ENCODE measurements at places on chromosomes 3 and 15.

DNA sequence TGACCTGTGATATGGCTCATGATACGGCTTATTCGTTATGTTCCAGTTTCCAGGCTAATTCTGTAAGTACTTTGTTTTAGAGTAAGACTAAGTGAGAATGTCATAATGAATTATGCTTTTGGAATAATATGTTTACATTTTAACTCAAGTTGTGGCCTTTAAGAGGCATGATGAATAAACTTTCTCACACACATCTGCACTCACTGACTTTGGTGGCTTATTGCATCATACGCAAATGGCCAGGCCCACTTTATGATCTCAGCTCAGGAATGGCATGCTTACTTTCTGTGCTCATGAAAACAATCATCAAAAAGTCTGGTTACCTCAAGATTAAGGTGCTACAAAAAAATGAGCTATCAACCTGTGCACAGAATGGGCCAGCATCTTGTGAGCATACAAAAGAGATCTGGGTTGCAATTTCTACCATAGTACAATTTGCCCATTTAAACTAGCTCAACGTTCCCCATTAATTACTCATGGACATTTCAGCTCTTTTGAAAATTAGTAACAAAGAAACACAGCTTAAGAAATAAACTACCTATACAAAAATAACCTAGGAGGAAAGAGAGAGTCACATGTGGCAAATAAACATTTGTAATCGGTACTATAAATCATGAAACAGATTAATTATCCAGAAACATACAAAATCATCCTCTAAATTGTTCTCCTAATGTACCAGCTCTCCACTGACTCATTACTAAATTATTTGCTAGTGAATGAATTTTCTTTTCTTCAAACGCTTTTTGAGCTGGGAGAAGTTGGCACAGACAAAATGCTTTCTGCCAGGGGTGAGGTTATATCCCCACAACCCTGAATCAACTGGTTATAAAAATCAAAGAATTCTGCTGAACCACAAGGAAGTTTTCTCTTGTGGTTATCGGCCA is 439.0 kb upstream of the ADAMTS9 start:
- DNase-seq, result no peak

DNA sequence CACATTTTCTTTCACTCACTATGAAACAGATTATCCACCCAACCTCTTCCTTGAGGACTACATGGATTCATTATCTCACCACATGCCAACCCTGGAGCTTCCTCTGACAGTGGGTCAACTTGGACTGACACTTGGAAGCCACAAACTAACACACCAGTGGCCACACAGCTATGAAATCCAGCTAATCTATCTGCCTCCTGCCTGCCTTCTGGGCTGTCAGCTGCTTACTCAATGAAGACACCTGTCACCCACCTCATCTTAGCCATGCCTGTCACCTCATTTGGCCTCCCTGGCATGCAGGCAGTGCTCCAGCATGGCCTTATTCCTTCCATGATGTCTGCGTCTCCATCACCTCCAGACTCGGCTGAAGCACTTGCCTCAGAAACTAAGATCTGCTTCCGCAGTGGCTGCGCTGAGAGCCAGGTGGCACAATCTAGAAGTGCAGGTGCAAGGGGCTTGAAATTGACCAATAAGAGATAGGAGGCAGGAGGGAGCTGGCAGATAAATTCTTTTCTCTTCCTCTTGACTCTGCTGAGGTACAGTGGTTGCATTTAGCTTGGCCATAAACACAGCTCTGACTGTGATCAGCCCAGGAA is 105.2 kb upstream of the RNF7 start:
- DNase-seq, result no peak

DNA sequence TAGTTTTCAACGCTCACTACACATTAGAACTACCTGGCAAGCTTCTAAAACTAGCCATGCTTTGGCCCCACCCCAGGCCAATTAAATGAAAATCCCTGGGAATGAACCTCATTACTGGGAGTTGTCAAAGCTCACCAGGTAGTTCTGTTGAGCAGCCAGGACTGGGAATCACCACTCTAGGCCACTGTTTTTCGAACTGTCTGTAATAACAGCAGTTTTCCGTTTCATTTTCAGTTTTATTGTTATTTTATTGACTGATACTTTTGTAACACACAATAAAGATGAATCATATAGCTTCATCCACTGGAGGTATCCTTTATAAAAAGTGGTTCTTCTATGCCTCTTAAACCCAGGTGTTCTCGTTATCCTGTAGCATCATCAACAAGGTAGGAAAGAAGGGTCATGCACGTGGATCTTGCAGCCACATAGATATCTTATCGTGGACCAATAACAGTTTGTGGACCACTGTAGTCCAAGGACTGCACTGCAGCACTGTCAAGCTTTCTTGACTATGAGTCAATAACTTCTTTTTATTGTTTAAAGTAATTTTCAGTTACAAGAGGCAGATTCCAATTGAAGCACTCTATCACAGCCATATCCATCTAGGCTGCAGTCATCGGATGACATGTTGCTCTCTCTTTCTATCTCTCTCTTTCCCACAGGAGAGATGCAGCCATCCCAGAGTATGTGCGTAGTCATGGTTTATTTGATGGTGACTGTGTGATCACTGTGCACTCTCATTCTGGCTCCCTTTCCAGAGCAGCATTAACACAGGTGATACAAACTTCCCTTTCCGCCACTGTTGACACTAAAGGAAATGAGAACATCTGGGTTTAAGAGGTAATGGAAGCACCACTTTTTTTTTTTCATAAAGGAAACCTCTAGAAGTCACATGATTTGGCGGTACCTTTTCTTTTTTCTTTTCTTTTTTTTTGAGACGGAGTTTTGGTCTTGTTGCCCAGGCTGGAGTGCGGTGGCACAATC is 39.0 kb upstream of the BLM start:
- no peak for DNase-seq

- DNase-seq, result no peak
These were observed 429.8 kb downstream of the FOXP1 start for GRCh38 chr3:71153713-71154112.

DNA sequence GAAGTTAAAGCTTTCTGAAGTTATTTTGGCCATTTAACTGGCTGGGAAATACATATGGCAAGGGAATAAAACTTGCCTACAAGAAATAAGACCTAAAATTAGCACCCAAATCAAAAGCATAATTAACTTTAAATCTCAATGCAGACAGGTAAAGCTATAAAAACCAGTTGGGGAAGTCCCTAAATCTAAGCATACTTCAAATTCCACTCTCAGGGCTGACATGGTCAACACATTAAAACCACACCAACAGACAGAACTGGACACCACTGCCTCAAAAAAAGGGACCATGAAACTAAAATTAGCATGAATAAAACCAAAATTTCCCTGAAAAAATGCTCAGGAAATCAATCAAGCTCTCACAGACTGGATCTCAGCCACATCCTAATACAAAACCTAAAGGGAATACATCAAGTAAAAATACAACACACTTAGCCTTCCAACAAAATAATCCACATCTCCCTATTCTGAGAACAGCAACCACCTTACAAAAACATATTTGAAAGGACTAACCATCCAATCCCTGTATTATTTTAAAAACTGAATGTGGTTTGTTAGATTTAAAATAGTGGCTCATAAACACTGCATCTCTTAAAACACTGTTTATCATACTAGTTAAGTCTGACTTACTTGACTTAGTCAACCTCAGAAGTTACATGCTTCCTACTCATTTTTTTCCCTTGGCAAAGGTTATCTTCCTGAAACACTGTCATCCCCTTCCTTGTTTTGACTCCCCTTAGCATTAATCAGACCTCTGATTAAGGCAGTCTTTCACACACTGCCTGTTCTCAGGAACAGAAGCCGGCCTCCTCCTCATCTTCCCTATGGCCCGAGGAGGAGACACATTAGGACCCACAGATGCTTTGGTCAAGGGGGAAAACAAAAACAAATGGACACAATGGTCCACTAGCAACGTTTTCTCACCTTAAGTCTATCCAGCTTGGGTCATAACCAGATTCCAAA is 8.3 kb downstream of the TRA2B start:
- DNase-seq, result no peak

- no peak for DNase-seq
These were observed 486.3 kb downstream of the MAGI1 start for GRCh38 chr3:65552434-65552833.

GRCh38 chr15:66862111-66862939 is 160.3 kb downstream of the SMAD6 start:
- DNase-seq, result no peak

- no peak for DNase-seq
These were observed 153.2 kb upstream of the NR2F2 start for GRCh38 chr15:96177279-96177678.

GRCh38 chr15:32723171-32723948 is 5.6 kb downstream of the GREM1 start:
- no peak for DNase-seq

- DNase-seq, result no peak
These were observed 314.6 kb upstream of the STT3B start for GRCh38 chr3:31218082-31218481.

- DNase-seq, result peak; percentile 59
These were observed 43.7 kb upstream of the ATP2C1 start for GRCh38 chr3:130850044-130850797.

- DNase-seq, result no peak
These were observed 2.4 kb upstream of the MAGI1 start for GRCh38 chr3:66041116-66041515.

DNA sequence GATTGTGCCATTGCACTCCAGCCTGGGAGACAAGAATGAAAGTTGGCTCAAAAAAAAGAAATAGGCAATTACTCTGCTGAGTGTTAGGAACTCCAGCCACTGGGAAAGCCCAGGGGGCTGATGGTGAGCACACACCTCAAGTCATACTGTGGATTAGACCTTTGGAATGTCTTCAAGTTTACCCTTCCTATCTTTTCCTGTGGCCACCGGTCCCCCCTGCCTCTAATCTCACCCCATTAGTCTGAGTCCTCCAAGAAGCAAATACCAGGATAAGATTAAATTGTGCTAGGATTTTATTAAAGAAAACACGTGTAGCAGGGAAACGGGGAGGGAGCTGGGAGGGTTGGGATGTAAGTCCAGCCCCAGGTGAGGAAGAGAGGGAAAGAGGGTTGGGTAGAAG is 31.6 kb downstream of the TMEM40 start:
- no peak for DNase-seq

- no peak for DNase-seq
These were observed 64.0 kb downstream of the CHRD start for GRCh38 chr3:184443831-184444230.

GRCh38 chr3:3165241-3165640 is 14.2 kb downstream of the CRBN start:
- DNase-seq, result no peak

- no peak for DNase-seq
These were observed 489.9 kb downstream of the MECOM start for GRCh38 chr3:169173636-169174035.

GRCh38 chr3:21163956-21164355 is 587.1 kb downstream of the ZNF385D start:
- DNase-seq, result no peak

- DNase-seq, result no peak
These were observed 22.4 kb downstream of the SPSB4 start for GRCh38 chr3:141073580-141073979.

DNA sequence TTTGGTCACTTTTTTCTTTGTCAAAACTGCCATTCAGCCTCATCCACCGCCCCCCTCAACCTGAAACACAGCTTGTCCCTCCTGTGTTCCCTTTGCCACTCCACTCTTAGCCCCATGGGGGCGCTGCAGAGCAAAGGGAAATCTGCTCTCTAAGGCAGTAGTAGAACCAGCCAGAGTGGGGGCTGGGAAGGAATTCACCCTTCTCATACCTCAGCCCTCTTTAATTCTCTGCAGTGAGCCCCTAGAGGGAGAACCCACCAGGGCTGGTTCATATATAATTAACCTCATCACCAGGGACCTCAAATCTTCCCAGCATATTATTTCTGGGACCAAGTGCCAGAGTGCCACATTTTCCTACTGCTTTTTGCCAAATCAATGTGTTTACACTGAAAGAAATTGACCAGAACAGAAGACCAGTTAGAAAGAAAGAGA is 2.8 kb upstream of the BCL6 start:
- DNase-seq, result peak; percentile 99

GRCh38 chr3:140398387-140398786 is 279.5 kb upstream of the TRIM42 start:
- no peak for DNase-seq

GRCh38 chr3:164486150-164486549 is 592.1 kb downstream of the SI start:
- no peak for DNase-seq

GRCh38 chr15:28075573-28075972 is 23.5 kb downstream of the OCA2 start:
- no peak for DNase-seq

GRCh38 chr15:94059013-94059587 is 172.3 kb upstream of the MCTP2 start:
- DNase-seq, result no peak

DNA sequence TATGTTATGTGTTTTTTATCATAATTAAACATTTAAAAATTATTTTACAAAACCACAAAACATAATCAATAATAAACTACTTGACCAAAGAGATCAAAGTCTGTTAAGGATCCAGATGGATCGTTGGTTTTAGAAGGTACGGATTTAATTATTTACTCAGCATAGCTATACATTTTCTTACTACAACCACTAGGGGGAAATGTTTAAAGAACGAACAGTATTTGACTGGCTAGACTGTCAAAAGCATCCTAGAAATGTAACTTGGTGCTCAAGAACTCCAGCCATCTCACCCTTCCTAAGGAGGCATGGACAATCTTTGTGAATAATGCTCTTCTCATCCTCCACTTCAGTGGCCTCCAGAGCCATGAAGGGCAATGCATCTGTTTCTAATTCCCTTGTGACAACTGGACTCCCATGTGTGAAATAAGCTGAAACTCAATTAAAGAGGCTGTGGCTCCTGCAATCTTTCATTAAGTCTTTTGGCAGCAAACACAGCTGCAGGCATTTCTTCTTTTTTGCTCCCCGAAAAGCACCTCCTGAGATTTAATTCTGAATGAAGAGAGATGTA is 94.7 kb upstream of the TUSC7 start:
- DNase-seq, result no peak

DNA sequence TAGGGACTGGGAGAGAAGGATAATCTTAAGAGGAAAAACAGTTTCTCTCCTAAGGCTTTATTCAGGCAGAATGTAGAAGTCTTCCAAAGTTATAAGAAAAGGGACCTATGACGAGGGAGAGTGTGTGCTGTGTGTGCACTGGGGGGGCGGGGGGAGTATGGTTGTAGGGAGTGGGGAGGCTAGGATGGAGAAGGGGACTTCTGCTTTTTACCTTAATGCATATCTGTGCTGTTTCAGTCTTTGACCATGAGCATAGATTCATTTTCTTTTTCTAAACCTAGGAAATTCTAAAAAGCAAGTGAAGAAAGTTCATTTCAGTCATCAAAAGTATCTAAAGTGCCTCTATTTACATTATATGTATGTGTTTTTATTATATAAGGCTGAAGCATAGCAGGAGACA is 52.6 kb upstream of the RASA2 start:
- no peak for DNase-seq

DNA sequence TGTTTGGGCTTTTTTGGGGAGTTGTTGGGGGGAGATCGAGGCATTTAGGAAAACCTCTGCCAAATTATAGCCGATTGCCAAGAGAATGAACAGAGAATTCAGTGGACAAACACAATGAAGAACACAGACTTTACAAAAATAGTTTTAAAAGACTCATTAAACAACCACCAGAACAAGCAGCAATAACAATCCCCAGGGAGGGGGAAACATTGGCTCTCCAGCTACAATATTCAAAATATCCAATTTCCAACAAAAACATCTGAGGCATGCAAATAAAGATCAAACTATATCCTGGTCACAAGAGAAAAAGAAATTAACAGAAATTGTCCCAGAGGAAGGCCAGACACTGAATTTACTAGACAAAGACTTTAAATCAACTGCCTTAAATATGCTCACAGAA is 24.5 kb upstream of the ANKRD28 start:
- DNase-seq, result no peak

GRCh38 chr3:102488331-102488730 is 53.5 kb downstream of the ZPLD1 start:
- no peak for DNase-seq

Measured in activated T-cell treated with anti-CD3 and anti-CD28 coated beads, Interleukin-2, amount 50 U/mL, for 48 hours (primary cell).